ENCODE measurements at places on chromosomes 5 and 9.

- no peak for DNase-seq
Measured at GRCh38 chr9:98132806-98133631, 14.0 kb upstream of the TRIM14 start.

DNA sequence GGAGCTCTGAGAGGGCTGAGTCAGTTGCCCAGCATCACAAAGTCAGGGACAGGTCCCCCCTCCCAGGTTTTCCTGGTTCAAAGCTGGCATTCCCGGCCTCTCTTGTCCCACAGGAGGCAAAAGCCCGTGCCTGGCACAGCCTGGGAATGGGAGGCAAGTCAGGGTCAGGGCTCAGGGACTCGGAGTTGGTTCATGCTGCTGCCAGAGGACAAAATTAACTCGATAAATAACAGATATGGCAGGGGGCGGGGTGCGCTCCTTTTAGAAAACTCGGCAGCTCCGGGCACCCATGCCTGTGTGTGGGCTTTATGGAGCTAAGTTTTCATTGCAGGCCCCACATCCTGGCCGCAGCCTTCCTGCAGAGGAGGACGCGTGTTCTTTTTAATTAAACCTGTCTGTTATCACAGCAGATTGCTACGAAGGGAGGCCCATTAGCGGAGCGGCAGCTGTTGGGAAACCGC is 62.8 kb upstream of the LMX1B start:
- DNase-seq, result no peak

GRCh38 chr9:25225938-25226760 is 452.1 kb downstream of the TUSC1 start:
- no peak for DNase-seq

- DNase-seq, result no peak
Measured at GRCh38 chr9:84371737-84372136, 31.2 kb upstream of the SLC28A3 start.

DNA sequence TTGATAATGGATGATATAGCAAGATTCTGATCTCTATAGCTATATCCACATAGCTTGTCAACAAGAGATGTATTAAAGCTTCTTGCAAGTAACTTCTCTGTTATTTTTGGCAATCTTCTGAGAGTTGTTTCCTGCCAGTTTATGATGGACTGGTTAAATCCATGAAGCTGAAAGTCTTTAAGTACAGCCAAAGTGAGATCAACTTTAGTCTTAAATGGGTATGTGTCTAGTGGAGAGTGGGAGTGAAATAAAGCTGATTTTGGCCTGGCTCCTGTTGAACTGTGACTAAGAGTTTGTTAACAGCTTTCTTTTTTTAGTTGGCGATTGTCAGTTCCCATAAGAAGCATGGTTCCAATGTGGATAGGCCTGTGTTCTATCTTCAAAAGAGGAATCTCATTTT is 350.9 kb upstream of the PCSK5 start:
- DNase-seq, result no peak

DNA sequence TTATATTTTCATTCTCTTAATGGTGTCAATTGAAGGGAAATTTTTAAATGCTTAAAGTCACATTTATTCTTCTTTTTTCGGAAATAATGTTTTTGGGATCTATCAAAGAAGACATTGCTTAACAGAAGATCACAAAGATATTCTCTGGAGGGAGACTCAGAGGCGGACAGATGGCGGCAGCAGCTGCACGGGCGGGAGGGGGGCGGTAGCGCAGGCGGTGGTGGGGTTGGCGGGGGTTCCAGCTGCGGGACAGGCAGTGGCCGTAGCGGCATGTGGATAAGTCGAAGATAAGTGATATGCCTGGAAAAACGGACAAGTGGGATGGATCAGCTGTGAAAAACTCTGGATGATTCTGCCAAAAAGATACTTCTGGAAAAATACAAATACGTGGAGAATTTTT is 31.6 kb upstream of the ZDHHC11B start:
- DNase-seq, result no peak

GRCh38 chr5:174082286-174082685 is 36.8 kb downstream of the NSG2 start:
- DNase-seq, result no peak

GRCh38 chr9:78668148-78668832 is 371.4 kb downstream of the PSAT1 start:
- DNase-seq, result no peak

GRCh38 chr9:93057042-93057702 is 1.3 kb upstream of the SUSD3 start:
- DNase-seq, result no peak

DNA sequence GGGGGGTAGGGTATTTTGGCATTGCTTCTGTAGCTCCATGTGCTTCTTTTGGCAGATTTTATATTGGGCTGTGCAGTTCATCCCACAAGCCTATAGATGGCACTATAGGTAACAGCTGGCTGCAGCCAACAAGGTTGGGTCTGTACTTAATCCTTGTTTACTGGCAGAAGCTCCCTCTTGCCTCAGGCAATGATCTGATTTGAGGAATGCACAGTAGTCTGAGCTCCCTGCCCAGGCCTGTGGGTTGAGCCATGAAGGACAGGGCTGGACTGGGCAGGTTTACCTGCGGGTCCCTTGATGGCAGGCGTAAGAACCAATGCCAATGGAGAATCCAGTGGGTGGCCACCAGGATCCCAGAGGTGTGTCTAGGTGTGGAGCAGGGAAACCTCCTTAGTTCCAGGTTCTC is 11.7 kb upstream of the OR1J2 start:
- no peak for DNase-seq

DNA sequence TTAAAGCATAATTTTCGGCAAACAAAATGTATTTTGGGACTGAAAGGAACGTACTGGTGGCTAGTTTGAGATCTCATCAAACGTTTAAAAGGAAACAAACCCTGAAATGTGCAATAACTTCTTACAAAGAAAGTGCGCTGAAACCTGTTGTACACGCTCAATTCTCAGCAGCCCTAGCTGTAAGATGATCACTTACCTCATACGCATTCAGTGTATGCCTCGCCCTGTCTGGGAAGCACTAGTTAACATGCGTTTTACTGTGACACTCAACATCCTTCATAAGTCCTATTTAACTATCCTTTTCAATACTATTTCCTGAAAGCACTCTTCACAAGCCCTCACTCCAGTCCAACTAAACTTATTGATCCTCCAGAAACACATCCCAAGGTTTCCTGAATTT is 485.0 kb upstream of the EDIL3 start:
- DNase-seq, result no peak

DNA sequence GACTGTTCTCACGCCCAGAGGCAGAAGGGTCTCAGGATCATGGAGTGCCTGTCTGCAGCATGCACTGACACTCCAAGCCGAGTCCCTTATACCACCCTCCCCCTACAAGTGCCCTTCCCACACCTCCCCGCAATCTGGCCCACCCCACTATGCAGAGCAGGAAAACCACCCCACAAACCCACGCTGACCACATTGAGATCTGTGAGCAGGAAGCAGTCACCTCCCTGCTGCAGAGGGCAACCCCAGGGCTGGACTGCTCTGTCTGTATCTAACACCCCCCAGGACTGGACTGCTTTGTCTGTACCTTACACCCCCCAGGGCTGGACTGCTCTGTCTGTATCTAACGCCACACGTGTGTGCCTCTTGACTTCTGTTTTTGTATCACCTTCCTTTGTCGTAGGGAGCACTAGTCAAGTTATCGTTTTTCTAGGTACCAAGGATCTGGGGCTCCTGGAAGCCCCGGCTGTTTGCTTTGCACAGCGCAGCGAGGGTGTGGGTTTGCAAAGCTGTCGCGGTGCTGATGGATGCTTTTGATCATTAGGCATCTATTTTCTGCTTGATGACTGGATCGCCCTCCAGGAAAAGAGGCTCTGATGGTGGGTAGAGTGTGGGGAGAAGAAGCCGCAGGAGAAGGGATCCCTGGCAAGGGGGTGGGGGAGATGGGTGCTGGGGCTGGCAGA is 21.5 kb downstream of the OLFM1 start:
- DNase-seq, result no peak

DNA sequence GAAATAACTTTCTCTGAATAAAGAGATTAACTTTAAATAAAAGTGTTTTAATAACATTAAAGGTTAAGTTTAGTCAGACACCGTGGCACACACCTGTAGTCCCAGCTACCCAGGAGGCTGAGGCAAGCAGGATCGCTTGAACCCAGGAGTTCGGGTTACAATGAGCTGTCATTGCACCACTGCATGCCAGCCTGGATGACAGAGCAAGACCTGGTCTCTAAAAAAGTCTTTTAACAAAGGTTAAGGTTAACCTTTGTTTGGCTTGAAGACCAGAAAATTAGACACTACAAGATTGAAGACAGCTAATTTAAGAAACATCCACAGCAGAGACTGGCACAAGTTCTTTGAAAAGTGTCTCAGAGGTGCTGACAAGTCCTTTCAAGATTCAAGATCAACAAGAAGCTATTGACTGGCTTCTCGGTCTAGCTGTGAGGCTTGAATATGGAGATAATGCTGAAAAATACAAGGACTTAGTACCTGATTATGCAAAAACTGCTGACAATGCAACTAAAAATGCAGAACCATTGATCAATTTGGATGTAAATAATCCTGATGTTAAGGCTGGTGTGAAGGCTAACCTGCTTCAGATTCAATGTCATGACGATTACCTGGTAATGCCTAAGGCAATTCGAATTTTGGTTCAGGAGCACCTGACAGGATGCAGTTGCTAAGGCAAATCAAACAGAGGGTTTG is 48.8 kb downstream of the FAM81B start:
- no peak for DNase-seq

- no peak for DNase-seq
Measured at GRCh38 chr5:110161162-110161561, 471.4 kb downstream of the MAN2A1 start.

DNA sequence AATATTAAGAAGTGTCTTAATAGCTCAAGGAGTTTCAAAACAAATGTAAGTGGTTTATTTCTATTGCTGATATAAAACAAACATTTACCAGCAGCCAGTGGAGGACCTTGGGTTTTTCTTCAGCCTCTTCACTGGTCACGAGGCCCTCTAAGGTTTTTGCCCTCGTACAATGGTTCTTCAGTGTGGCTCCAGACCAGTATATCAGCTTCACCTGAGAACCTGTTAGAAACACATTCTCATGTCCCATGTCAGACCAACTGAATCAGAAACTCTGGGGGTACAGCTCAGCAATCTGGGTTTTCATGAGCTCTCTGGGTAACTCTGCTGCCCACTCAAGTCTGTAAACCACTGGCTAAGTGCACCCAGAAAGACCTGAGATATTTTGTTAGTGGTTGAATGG is 12.9 kb downstream of the WWC1 start:
- no peak for DNase-seq

DNA sequence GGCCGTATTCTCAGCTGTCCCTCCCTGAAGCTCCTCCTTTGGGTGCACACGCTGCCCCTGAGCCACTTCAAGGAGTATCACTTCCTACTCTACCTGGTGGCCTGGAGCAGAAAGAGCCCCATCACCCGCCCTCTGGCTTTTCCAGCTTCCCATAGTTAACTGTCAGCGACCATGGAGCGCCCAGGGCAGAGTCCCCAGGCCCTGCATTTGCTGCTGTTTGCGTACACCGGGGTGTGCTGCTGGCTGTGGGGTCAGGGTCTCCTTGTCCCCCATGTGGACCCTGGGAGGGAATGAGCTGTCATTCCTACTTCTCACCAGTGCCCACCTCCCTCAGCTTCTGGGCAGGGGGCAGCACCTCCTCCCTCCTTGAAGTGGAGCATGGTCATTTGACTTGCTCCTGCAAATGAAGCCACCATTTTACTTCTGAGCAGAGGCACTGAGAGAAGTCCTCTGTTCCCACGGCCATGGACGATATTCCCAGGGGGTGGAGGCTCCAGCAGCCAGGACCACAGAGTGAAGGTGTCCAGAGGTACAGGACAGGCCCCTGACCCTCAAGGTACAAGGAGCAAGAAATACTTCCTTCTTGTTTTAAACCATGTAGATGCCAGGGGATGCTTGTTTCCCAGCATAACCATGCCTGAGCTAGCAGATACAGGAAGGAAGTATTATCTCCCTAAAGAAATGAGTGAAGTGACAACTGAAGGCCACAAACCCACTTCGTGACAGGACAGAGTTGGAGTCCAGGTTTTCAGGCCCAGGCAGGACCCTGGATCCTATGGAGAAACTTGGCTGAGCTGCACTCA is 40.6 kb upstream of the COL5A1 start:
- no peak for DNase-seq

- DNase-seq, result no peak
Measured at GRCh38 chr5:9557696-9558095, 11.8 kb upstream of the SEMA5A start.

- no peak for DNase-seq
Measured at GRCh38 chr5:39024884-39025283, 49.3 kb downstream of the RICTOR start.
